ENCODE measurements at places on chromosomes 1 and 21. TPM values are rescaled to one million over a fixed set of nuclear protein-coding genes. Genes with fewer than 3 reads are reported as not detected.
A peak's percentile ranks its signal among the peaks of the same experiment; 100 is the strongest.

- no peak for DNase-seq
These were observed 4.8 kb downstream of the DIPK1A start for GRCh38 chr1:92956254-92957029.

ADAMTSL4 gene
- 0.10 TPM for total RNA-seq

- no peak for DNase-seq
These were observed 13.8 kb downstream of the OLFML3 start for GRCh38 chr1:113993072-113993471.

DNA sequence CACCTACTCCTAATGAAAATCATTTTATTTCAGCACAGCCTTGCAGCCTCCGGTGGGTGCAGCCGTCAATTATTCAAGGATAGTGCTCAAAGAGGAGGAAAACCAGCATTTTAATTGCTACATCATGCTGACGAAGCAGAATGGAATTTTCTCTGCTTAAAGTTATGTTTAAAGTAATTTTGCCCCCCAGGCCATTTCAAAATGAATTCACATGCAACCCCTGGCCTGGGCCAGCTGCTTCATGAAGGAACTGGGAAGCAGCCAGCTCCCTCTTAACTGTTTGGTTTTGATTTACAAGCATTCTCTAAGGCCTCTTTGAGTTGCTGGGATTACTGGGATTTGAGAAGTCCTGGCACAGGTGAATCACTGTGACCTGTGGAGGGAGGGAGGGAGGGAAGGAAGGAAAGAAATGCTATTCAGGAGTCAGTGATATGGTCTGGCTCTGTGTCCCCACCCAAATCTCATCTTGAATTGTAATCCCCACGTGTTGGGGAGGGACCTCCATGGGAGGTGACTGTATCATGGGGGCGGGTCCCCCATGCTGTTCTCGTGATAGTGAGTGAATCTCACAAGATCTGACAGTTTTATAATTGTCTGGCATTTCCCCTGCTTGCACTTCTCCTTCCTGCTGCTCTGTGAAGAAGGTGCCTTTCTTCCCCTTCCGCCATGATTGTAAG is 66.0 kb downstream of the PGBD5 start:
- no peak for DNase-seq

GRCh38 chr1:231420299-231420958 is 1.7 kb downstream of the EGLN1 start:
- DNase-seq: no peak

DNA sequence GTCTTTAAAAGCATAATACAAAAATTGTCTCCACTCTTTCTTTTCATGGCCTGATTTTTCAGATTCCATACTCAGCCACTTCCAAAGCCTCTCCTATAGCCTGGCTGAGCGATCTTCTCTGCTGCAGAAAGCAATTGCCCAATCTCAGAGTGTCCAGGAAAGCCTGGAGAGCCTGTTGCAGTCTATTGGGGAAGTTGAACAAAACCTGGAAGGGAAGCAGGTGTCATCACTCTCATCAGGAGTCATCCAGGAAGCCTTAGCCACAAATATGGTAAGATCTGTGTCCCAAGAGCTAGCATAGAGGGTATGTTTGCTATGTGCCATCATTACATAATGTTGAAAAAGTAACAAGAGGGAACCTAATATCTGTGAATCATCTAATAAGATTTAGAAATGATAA is 130.7 kb upstream of the BMP8A start:
- no peak for DNase-seq

DNA sequence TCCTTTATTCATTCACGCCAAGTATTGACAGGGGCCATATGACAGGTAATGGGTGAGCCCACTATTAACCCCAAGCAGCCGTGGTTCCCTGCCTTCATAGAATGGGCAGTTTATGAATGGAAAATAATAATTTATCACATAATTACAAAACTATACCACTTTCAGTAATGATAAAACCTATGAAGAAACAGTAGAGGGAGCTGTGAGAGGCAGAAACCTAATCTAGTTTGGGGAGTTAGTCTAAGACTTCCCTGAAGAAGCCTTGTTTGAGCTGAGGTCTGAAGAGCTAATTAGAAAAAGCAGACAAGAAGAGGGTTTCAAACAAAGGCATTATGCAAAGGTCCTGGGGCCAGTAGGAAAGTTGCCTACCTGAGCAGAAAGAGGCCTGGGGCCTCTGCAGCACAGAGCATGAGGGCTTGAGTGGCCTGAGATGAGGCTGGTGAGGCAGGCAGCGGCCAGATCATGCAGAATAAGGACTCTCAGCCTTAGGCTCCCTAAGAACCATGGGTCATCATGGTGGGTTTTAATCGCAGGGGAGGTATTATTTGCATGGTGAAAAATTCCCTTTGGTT is 142.8 kb downstream of the ATG4C start:
- DNase-seq: no peak

- no peak for DNase-seq
These were observed 43.1 kb upstream of the S1PR1 start for GRCh38 chr1:101193733-101194169.

DNA sequence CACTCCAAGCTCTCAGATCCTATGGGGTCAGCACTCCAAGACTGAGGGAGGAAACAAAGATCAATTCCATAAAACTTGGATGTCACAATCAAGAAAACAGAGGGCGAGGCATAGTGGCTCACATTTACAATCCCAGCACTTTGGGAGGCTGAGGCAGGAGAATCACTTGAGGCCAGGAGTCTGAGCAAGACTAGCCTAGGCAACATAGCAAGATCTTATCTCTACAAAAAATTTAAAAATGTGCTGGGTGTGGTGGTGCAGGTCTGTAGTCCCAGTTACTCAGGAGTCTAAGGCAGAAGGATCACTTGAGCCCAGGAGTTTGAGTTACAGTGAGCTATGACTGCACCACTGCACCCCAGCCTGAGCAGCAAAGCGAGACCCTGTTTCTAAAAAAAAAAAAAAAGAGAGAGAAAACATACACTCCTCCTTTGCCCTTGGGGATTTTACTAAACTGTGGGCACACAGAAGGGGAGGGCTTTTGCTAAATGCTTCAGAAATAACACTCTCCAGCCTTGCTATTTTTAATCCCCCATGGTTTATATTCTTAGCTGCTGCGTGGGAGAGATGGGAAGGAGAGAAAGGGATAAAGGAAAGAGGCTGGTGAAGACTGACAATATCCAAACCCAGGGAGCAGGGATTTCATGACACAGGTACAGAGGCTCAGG is 18.1 kb downstream of the ARHGEF2 start:
- no peak for DNase-seq

ROR1 gene
- total RNA-seq: not detected

DNA sequence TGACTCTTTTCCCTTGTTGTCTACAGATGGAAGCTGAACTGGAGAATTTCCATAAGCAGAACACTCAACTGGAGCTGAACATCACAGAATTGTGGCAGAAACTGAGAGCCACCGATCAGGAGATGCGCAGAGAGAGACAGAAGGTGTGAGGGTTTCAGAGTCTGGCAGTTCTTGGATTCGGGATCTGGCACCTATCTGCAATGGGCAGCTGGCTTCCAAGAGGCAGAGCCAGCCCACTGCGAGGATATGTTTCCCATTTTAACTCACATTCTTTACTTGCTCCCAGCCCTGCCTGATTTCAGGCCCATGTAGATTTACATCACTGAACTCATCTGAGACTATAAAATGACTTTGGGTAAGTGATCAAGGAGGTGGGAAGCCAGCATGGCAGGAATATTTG is 37.3 kb upstream of the TMEM125 start:
- DNase-seq: no peak

- no peak for DNase-seq
These were observed 651.6 kb downstream of the NPHP4 start for GRCh38 chr1:5340560-5341130.

CATSPER4 gene
- total RNA-seq: not detected

- no peak for DNase-seq
These were observed 41.1 kb downstream of the PROX1 start for GRCh38 chr1:214028649-214029406.

DNAJC8 gene
- 121 TPM for total RNA-seq

- DNase-seq: no peak
These were observed 3.6 kb upstream of the INAVA start for GRCh38 chr1:200890818-200891773.

TNNT2 gene
- total RNA-seq: not detected

KCNA3 gene
- total RNA-seq: 17.5 TPM

- peak; percentile 32 for DNase-seq
These were observed 8.7 kb upstream of the SLX9 start for GRCh38 chr21:44931137-44931500.

GRCh38 chr1:34426325-34426896 is 249.7 kb downstream of the C1orf94 start:
- DNase-seq: no peak

OR10J1 gene
- total RNA-seq: not detected

DNA sequence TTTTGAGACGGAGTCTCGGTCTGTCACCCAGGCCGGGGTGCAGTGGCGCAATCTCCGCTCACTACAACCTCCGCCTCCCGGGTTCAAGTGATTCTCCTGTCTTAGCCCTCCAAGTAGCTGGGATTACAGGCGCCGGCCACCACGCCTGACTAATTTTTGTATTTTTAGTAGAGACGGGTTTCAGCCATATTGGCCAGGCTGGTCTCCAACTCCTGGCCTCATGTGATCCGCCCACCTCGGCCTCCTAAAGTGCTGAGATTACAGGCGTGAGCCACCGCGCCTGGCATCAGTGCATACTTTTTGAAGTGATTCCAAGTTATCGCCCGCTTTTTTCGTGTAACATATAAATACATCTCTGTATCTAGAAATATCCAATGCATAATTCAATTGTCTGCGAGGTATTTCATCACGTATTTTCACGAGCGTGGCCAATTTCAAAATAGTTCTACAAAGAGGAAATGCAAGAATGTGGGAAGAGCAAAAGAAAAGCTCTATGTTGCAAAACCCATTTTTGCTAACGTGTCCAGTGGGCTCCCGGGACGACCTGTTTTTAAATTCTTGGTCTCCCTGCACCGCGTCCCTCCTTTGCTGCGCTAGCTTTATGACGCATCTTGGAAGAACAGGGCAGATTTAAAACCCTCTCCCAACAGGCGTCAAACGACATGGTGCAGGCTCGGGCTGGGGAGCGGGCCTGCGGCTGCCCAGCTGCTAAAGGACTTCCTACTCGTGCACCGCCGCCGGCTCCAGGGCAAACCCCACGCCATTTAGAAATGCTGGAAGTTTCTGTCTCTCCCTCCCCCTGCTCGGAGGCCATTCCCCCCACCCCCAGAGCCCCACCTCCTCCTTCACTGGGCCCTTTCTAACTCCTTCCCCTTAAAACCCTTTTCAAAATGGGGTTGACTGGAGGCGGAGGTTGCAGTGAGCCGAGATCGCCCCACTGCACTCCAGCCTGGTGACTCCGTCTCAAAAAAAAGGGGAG is 923 bp upstream of the IFNGR2 start:
- no peak for DNase-seq

DNA sequence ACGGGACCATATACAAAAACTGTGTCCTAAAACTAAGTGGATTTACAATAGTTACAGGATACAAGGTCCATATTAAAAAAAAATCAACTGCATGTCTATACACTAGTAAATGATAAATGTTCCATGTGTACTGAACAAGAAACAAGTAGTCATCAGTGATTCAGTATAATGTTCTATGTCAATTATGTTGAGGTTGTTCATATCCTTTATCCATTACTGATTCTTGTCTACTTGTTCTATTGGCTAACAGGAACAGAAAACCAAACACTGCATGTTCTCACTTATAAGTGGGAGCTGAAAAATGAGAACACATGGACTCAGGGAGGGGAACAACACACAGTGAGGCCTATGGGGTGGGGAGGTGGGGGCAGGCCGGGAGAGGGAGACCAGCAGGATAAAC is 90.5 kb downstream of the CDC42BPA start:
- DNase-seq: no peak

ERRFI1 gene
- 1.4 TPM for total RNA-seq

ADAMTS1 gene
- 0.06 TPM for total RNA-seq

GRCh38 chr1:174874331-174875053 is 125.3 kb upstream of the CACYBP start:
- no peak for DNase-seq

LAPTM5 gene
- 233 TPM for total RNA-seq

GRCh38 chr1:242522304-242522945 is 2.1 kb downstream of the PLD5 start:
- no peak for DNase-seq

- no peak for DNase-seq
These were observed 65.5 kb upstream of the SLC45A1 start for GRCh38 chr1:8252266-8252951.

HSPB7 gene
- not detected for total RNA-seq

Measured in activated naive CD8-positive, alpha-beta T cell treated with anti-CD3 and anti-CD28 coated beads for 36 hours (primary cell).